ENCODE measurements at places on chromosomes 7 and 10.
A peak's percentile ranks its signal among the peaks of the same experiment; 100 is the strongest.

GRCh38 chr10:99582255-99582770 is 37.9 kb downstream of the SLC25A28 start:
- no peak for DNase-seq

DNA sequence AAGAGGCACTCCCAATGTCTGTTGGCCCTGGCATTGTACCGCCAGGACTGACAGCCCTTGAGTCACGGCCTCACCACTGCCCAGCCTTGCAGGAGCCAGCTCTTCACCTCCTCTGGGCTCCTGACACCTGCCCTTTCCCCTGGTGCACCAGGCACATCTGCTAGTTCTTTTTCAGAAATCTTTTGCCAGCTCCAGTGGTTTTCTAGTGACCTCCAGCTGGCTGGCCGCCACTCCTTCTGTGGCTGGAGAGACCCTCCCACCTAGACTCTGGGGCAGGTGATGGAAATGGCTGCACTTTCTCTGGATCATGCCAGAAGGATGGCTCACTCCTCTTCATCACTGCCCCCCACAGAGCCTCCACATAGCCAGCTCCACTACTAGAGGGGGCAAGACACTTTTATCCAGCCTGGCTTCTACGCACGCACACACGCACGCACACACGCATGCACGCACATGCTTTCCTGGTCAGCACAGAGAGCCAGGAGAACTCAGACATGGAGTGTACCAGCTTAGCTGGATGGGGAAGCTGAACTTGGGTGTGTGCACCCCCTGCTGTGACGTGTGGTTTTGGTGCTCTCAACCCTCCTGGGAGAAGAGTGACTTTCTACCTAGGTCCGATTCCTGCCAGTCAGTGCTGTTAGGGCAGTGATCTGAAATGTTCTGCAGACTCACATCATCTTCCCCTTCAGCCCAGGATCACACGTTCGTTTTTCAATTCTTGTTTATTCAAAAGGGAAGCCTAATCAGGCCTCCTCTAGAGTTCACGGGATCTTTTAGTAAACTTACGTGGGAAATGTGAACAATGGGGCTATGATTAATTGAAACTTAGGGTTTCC is 222.0 kb downstream of the PRPF18 start:
- peak; percentile 12 for DNase-seq

- DNase-seq = no peak
Observed at GRCh38 chr7:52179934-52180333, 855.5 kb upstream of the POM121L12 start.

DNA sequence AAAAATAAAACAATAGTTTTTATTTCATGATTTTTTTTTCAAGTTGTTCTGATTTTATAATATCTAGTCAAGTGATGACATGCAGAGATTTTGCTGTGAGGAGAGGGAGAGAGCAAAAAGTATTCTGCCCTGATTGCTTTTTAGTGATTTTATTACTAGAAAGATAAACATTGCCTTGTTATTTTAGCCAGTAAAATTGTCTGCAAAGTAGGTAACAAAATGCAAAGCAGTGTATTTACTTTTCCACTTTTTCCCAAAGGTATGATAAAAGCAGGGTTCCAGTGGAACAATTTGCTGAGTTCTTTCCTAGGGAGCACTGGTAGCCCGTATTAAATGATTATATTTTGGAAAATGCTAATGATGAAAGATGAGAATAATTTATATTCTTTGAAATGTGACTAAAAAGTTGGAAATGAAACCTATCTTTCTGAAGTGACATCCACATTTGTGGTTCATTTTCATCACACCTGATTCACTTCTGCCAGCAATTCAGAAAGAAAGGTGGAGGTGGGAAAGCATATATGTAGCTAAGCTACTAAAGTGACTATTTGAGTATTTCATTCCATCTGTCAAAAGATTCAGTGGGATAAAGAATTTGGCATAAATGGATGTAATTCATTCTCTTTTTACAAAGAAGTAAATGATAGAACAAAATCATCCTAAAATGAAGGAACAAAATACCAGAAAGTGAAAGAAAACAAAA is 300.3 kb downstream of the ADK start:
- DNase-seq = no peak

DNA sequence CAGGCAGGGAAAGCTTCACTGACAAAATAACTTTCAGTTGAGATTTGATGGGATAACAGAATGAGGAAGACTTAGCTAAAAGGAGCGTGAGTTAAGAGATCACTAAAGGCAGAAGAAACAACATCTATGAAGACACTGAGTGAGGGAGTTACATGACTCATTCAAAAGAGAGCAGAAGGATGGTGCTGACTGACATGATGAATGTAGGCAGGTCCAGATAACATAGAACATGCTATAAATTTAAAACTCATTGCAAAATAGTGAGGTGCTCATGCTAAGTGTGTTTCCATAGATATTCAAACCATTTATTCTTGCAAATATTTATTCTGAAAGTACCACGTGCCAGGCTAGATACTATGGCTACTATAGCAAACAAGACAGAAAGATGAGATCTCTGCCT is 116.4 kb upstream of the DGKB start:
- no peak for DNase-seq

DNA sequence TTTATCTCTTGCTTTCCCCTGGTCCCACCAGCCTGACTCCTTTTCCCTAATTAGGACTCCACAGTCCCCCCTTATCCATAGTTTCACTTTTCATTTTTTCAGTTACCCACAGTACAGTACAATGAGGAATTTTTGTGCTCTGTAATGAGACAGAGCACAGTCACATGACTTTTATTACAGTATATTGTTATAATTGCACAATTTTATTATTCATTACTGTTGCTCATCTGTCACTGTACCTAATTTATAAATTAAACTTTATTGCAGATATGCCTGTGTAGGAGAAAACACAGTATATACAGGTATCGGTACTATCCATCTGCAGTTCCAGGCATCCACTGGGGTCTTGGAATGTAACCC is 125.4 kb downstream of the KCNMA1 start:
- no peak for DNase-seq

- no peak for DNase-seq
Observed at GRCh38 chr7:16581286-16581685, 54.7 kb downstream of the LRRC72 start.

GRCh38 chr7:154857240-154857639 is 145.7 kb downstream of the PAXIP1 start:
- DNase-seq = peak; percentile 16

- no peak for DNase-seq
Observed at GRCh38 chr10:81108516-81109199, 571.0 kb downstream of the SH2D4B start.

- no peak for DNase-seq
Observed at GRCh38 chr10:88440541-88440940, 142.6 kb downstream of the RNLS start.

GRCh38 chr7:66904063-66904593 is 16.9 kb upstream of the TMEM248 start:
- no peak for DNase-seq

DNA sequence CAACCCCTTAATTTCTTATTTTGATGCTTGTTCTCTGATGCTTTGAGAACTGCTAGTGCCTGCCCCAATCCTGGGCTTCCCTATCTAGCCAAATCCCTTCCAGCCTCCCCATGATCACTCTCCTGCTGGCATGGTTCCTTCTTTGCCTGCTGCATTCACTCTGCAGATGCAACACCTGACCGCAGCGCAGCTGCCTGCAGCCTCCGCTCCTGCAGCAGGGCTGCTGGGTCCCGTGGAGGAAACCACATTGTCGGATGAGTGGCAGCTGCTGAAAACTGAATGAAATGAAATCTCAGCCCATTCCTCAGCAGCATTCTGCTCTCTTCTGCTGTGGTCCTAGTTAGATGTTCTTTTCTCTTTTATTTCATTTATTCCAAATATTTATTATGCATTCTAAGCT is 320.3 kb downstream of the CCDC3 start:
- DNase-seq = peak; percentile 16

- DNase-seq = no peak
Observed at GRCh38 chr10:33617381-33618080, 283.1 kb upstream of the NRP1 start.

GRCh38 chr7:1246160-1246870 is 13.6 kb downstream of the UNCX start:
- no peak for DNase-seq

- DNase-seq = no peak
Observed at GRCh38 chr7:29248713-29249382, 54.3 kb downstream of the CHN2 start.

DNA sequence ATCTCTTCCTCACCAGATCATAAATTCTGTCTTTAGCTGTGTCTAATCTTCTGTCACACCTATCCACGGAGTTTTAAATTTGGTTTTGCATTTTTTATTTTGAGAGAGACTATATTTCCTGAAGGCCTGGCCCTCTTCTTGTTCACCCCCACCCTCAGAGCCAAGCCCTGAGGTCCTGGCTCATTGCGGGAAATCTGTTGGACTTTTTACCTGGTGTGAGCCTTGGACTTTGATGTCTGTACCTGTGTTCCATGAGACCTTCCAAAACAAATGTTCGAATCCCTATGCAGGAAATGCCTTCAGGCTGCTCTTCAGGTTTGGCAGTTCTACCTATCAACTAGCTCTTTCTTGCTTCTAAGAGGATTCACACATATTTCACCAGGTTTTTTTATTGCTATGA is 175.2 kb upstream of the GRB10 start:
- DNase-seq = no peak

DNA sequence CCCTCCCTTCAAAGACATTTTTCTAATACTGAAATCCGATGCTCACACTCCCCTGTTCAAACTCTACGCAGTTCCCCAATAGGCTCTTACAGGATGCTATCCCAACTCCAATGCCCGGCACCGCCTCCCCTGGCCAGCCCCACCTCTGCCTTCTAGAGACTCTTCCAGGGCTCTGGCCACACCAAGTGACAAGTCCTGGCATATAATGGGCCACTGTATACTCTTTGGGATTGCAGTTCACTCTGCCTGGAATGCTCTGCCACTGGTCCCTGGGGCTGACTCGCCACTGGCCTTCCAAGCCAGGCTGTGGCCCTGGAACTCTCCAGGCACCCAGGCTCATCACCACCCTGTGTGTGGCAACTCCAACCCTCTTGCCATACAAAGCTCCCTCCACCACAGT is 3.1 kb upstream of the BRI3 start:
- no peak for DNase-seq
